T-helper 17 cell (primary cell): ENCODE measurements at places on chromosomes 4 and X.

GRCh38 chr4:113325876-113326615, 276.6 kb downstream of the ANK2 start:
- no peak for DNase-seq

GRCh38 chr4:159455675-159456237, 352.9 kb downstream of the RAPGEF2 start:
- no peak for DNase-seq

DNA sequence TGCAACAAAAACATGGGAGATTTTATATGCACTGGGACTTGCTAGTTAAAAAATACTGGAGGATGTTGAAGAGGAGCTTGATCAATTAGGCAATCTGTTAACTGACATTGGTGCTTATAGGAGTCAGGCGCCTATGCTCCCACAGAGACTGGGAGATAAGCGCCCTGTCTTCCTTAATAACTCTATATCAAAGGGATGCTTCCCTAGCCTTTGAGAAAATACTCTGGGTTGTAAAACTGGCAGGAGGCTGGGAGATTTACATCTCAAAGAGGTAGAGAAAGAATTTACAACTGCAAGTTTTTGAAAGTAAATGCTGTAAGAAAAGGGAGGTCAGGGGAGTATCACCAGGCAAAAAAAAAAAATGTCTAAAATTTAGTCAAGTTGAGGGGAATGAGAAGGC, 325.4 kb downstream of the PCDH10 start:
- no peak for DNase-seq

- no peak for DNase-seq
Measured at GRCh38 chr4:67288964-67289363, 256.3 kb downstream of the CENPC start.

- DNase-seq, result no peak
Measured at GRCh38 chrX:51866210-51866609, 27.2 kb upstream of the MAGED1 start.

- no peak for DNase-seq
Measured at GRCh38 chr4:23970201-23970850, 80.5 kb upstream of the PPARGC1A start.

DNA sequence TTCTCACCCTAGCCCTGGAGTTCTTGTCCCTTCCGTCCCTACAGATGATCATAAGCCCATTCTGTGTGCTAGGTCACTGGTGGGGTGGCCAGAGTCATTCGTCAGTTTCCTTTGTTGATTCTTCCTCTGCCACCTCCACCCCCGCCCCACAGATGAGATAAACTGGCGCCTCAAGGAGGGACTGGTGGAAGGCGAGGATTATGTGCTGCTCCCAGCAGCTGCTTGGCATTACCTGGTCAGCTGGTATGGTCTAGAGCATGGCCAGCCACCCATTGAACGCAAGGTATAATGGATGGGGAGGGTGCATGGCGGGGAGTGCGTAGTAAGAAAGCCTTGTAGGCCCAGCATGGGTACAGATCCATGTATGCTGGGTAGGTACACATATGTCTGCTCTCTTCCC, 6.4 kb downstream of the USP11 start:
- no peak for DNase-seq

- no peak for DNase-seq
Measured at GRCh38 chr4:112156112-112156511, 10.9 kb downstream of the FAM241A start.

DNA sequence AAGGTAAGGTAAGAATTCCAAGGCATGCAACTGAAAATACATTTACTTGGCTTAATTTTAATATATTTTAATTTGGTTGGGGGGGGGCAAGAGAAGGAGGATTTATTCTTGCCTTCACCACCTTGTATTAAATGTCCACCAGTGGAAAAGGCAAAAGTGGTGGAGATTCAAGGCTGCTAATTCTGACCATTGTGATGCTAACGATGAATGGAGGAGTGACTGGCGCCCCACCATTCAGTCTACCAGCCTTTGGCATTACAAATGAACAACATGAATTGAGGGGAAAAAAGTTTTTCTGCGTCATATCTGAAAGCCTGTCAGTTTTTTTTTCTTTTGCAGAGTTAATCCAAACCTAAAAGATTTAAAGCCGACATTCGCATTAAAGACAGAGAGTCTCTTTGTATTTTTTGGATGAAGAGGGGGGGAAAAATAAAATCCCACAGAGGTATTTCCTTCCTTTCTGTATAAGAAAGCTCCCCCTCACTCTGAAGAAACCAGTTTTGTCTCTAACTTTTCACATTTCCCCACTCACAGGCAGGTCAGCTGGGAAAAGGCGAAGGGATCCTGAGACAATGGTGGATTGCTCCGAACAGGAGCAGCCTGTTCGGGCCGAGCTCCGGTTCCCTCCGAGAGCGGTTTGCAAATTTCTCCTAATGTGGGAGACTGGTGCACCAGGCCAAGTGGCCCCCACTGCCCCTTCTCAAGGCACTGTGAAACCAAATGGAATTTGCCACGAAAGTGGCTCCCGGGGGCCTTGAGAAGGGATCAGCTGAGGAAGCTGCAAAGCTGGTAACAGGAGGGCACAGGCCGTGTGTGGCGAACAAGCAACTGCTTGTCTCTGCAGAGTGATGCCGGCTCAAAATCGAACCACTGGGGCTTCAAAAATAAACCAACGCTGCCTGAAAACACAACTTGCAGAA, 28.1 kb downstream of the SHISA3 start:
- no peak for DNase-seq

DNA sequence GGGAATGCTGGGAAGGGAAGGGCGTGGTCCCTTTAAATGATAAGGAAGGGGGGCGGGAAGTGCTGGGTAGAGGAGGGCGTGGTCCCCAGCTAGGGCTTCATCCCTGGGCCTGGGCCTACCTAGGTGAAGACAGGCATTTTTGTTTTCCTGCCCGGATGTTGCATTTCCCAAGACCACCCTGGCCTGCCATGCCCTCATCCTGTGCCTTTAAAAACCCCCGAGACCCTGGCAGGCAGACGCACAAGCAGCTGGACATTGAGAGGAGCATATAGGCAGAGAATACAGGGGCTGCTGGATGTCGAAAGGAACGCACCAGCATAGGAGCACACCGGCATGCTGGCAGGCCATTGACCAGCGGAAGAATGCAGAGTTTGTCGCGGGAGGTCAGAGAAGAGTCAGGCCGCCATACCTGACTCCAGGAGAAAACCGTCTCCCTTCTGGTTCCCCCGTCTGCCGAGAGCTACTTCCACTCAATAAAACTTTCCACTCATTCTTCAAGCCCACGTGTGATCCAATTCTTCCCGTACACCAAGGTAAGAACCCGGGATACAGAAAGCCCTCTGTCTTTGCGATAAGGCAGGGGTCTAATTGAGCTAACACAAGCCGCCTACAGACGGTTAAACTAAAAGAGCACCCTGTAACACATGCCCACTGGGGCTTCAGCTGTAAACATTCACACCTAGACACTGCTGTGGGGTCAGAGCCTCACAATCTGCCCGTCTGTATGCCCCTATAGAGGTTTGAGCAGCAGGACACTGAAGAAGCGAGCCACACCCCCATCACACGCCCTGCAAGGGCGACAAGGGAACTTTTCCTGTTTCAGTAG, 2.9 kb upstream of the AGA start:
- no peak for DNase-seq

GRCh38 chrX:85379174-85379907, at the start of gene POF1B:
POF1B (minus strand) TSS chrX:85379665; CDS start chrX:85379454, 211 bp downstream.
- no peak for DNase-seq

GRCh38 chrX:121283921-121284320, 236.5 kb downstream of the GLUD2 start:
- DNase-seq, result no peak

- DNase-seq, result no peak
Measured at GRCh38 chr4:108851366-108851765, 88.5 kb upstream of the ETNPPL start.

DNA sequence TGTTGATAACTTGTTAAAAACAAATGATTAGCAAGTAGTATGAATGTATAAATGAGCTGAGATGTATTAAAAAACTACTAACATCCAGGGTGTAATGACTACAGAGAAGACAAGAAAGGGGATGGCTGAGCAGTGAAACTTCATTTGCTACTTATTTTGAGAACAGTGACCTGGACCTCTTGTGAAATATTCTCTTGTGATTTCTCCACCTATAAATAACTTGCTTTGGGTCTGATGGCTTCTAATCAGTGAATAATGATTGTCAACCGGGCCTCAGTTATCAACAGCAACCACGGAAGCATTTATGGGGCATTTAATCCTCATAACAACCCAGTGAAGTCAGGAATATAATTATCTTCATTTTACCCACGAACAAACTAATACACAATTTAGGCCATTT, 154.2 kb upstream of the HAND2 start:
- DNase-seq, result no peak

DNA sequence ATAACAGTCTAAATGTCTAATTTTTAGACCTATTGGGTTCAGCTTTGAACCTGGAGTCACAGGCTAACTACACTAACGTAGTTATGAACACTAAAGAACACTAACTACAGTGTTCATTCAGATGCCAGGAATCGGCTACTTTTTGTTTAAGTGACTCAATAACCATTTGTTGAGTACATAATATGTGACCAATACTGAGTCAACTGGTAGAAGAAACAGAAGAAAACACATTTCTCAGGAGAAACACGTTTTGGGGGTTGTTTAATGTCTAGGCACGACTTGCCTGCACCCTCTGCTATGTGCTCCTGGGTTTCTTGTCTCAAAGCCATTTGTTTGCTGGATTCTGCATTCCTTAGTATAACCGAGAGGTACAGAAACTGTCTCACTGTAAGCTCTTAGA, 18.6 kb upstream of the CLNK start:
- DNase-seq, result no peak

DNA sequence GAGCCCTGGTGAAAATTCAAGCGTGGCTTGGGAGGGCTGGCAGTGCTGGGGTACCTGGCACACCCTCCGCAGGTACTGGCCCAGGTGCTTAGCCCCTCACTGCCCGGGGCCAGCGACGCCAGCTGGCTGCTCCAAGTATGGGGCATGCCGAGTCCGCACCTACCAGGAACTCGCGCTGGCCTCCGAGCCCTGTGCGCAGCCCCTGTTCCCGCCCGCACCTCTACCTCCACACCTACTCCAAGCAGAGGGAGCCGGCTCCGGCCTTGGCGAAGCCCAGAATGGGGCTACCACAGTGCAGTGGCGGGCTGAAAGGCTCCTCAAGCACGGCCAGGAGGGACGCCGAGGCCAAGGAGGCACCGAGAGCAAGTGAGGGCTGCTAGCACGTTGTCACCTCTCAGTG, 14.9 kb upstream of the DHX15 start:
- DNase-seq, result no peak

DNA sequence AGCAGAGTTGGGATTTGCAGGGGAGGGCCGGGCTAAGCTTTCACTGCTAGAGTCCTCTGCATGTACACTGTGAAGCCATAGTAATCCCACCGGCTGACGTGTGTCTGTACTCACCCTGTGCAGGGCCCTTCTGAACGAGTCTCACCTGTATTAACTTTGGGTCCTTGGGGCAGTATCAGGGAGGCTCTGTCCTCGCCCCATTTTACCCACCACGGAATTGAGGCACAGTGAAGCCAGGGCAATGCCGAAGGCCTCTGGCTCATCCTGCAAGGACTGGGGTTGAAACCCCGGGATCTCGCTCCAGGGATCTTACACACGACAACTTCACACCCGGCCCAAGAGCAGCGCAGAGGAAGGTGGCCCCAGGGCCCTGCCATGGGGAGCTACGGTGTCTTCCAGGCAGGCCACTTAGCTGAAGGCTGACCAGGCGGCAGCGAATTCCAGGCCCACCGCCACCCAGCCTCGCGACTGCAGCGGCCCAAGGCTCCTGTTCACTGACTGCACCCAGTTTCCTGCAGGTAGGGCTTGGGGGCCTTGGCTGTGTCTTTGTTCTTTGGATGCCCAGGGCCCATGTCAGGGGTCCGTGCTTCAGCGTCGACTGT, 75.5 kb upstream of the ADRA2C start:
- DNase-seq, result no peak

- DNase-seq, result no peak
Measured at GRCh38 chr4:15232366-15233263, 195.2 kb upstream of the C1QTNF7 start.

DNA sequence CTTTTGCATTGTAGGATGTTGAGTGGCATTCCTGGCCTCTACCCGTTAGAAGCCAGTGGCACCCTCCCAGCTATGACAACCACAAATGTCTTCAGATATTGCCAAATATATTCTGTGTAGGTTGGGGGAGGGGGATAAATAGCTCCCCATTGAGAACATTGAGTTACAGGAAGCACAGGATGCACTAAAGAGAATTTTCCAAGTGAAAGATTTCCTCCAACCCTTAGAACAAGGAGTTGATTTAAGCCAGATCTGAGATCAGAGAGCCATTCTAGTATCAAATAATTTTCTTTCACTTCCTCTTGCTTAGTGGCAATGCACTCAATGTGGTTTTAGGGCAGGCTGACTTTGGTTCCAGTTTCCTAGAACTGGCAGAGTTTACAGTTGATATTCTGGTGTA, 436.6 kb downstream of the C4orf33 start:
- no peak for DNase-seq

DNA sequence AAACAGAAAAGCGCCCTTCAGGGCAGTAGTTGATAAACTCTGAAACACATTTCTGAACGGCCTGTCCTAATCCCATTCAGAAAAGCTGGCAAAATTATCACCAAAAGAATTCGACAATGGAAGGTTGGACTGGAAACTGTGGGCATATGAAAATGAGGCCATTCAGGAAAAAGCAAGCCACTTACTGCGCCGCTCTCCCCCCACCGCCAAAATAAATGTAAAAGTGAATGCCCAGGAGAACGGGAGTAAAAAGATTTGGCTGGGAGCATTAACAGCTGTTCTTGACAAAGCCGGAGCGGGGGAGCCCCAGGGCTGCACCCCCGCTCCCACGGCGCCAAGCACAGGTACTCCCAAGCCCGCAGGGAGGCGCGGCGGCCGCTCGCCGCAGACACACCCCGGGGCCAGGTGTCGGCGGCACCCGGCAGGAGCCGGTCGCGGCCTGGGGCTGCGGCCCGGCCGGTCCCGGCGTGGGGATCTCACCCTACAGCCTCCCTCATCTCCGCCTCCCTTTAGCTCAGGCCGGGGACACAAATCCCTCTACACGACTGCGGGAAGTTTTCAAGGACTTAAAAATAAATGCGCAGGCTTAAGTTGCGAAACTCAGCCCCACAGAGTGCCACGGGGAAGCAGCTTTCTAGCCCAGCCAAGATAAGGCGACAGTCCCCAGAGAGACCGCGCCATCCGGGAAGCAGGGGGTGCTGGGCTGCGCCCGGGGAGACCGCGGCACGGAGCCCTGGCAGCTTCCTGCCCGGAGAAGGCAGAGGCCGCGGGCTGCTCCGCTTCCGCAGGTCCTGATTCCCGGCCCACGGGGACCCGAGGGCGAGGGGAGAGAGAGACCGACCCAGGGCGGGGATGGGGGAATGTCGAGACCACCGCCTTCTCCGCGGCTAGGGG, 593 bp downstream of the SH3RF1 start:
- DNase-seq, result no peak

GRCh38 chr4:108193886-108194672, 25.3 kb upstream of the LEF1 start:
- no peak for DNase-seq

GRCh38 chr4:121791481-121791880, 9.6 kb upstream of the EXOSC9 start:
- no peak for DNase-seq

DNA sequence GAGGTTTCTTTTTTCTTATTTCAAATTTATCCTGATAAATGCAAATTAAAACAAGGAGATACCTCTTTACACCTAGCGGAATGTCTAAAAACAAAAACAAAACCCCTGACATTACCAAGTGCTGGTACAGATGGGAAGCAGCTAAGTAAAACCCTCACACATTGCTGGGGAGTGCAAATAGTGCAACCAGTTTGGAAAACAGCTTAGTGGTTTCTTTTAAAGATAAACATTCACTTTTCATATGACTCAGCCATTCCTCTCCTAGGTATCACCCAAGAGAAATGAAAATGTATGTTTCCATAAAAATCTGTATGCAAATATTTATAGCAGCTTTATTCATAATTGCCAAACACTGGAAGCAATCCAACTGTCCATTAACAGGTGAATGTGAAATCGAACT, 84.1 kb upstream of the HELT start:
- DNase-seq, result no peak
